Heart left ventricle (tissue), 16 donors: ENCODE measurements at places on chromosomes 1 and 21. TPM values are rescaled to one million over a fixed set of nuclear protein-coding genes. Genes with fewer than 3 reads are reported as not detected.
A peak's percentile ranks its signal among the peaks of the same experiment; 100 is the strongest.

DNA sequence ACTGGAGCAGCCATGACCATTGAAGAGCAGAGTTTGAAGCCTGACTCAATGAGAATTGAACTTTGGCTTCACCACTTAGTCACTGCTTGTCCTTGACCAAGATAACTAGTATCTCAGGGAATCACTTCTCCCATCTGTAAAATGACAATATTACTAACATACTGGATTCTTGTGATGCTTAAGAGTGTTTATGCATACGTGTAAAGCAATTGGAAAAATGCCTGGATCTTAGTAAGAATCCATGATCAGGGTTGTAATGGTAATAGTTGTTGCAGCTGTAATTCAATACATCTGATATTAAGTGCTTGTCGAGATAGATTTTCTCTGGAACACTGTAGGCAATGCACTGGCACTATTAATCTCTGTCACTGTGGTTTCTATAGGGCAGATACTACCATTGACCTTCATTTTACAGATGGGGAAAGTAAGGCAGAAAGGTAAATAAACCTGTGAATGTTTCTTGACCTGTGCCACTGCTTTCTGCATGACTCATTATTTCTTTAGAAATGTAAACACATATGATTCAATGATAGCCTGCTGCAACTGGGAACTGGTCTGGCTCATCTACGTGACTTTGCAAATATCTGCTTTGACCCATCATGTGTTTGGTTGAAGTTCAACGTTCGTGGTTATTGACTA lies 662.5 kb downstream of the PLA2G4A start:
- DNase-seq: no peak
- H3K36me3 ChIP-seq: no peaks in the 10 kb centered on the region
- H3K4me1 ChIP-seq: no peaks in the 10 kb centered on the region
- H3K27me3 ChIP-seq: no peaks in the 10 kb centered on the region
- no peak overlapping the region for H3K27ac ChIP-seq

GRCh38 chr1:208820580-208821212 lies 576.5 kb upstream of the PLXNA2 start:
- no peak overlapping the region for H3K4me3 ChIP-seq
- DNase-seq: no peak
- H3K4me1 ChIP-seq: no peaks in the 10 kb centered on the region
- no peaks in the 10 kb centered on the region for H3K27me3 ChIP-seq

Gene CACHD1
- total RNA-seq: 2.0 TPM

DNA sequence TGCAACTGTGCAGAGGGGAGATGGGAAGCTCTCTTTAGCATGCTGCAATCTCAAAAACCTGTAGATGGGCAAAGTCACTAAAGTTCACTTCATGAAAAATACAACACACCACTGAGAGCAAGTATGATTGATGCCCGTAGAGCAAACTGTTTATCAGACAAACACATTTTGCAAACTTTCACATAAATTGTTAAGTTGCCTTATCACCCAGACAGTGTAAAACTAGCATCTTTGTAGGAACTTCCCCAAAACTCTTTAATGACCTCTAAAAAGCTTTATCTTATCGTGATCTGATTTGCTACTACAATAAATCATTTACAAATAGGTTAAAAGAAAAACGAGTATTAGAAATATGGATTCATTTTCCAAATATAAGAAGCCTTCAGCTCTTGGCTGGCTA lies 391.0 kb downstream of the LMO4 start:
- H3K4me1 ChIP-seq: no peaks in the 10 kb centered on the region
- H3K27ac ChIP-seq: no peak overlapping the region
- no peak for DNase-seq
- no peaks in the 10 kb centered on the region for H3K36me3 ChIP-seq

Gene SGIP1
- 11.4 TPM for total RNA-seq

GRCh38 chr1:18883636-18884418 lies 18.5 kb downstream of the ALDH4A1 start:
- no peaks in the 10 kb centered on the region for H3K27me3 ChIP-seq
- peak; percentile 59 for DNase-seq
- H3K4me3 ChIP-seq: no peak overlapping the region

Gene CD1B
- total RNA-seq: not detected

DNA sequence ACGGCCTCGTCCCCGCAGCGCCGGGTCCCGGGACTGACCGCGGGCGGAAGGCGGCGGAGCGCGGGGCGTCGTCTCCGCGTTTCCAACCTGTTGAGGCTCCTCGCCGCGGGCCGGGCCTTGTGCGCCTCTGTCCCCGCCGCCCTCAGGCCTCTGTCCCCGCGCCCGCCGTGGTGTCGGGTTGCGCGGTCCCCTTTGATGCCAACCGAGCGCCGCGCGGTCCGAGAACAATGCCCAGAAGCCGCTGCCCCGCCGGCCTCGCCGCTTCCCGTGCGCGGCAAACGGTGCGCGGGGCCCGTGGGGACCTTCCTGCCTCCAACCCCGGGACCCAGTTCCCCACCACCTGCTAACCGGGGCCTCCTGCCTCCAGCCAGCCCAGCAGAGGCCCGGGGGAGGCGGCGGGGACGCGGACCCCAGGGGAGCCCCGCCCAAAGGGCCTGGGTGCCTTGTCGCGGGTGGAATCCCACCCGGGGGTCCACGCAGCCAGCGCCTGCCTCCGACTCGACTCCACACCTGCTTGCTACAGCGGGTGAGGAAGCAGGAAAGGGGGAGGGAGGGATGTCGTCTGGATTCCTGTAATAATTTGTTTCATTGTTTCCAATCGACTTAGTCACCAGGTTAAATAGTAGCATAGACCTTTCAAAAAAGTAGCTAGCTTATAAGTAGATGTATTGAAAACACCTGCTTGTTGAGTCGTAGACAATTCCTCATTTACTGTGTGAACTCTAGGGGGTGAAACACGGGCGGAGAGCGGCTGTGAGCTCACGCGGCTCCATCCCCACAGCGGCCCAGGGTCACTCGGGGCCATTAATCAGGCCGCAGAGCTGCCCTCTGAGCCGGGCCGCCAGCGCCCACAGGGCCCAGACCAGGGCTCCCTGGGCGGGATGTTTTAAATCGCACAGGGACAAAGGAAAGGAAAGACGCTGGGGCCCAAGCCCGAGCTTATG lies 1.1 kb downstream of the COL18A1 start:
- H3K27me3 ChIP-seq: no peaks in the 10 kb centered on the region
- peak overlapping the region; percentile 82 for H3K27ac ChIP-seq
- H3K4me3 ChIP-seq: peak overlapping the region; percentile 77
- H3K36me3 ChIP-seq: no peaks in the 10 kb centered on the region

- no peak overlapping the region for H3K27ac ChIP-seq
- H3K4me1 ChIP-seq: no peaks in the 10 kb centered on the region
- no peaks in the 10 kb centered on the region for H3K27me3 ChIP-seq
- no peak overlapping the region for H3K4me3 ChIP-seq
These were observed 6.3 kb downstream of the EXTL1 start for GRCh38 chr1:26027716-26028489.

DNA sequence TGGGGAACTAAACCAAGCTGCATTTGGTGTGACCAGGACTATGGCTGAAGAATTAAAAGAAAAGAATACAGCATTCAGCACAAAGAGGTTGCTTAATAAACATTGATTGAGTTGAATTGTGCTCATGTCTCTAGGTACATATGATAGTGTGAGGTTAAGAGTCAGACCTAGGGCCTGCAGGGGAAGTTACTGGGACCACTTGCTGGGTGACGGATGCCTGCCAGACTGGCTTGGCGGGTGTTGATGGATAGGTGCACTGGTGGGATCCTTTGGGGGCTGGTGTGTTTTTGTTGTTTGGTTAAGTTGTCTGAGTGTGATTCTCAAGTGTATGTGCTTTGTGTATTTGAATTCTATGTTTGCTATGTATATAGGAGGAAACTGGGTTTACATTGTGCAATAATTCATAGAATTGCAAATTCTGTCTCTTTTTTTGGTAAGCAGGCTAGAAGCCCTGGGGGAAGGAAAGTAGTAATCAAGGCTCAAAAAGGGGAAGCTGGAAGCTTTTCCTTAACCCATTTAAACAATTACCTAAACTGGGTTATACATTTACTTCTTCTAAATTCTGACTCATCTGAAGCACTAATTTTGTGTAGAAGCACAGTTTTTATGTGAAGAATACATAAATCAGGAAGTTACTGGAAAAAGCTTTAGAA lies 1.8 kb downstream of the CD101 start:
- no peaks in the 10 kb centered on the region for H3K36me3 ChIP-seq
- H3K27ac ChIP-seq: no peak overlapping the region
- no peaks in the 10 kb centered on the region for H3K4me1 ChIP-seq
- no peak overlapping the region for H3K4me3 ChIP-seq
- no peak for DNase-seq

DNA sequence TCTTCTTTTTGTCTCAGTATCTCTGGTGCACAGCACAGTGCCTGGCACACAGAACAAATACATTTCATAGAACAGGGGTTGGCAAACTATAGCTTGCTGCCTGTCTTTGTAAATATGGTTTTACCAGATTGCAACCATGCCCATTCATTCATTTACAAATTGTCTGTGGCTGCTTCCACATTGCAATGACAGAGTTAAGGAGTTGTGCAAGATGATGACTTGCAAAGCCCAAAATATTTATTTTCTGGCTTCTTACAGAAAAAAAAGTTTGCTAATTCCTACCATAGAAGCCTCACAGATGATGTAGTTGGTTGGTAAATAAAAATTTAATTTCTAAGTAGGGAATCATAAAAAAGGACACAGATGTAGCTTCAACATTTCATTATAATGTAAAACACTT lies 11.2 kb upstream of the HMGB4 start:
- H3K4me1 ChIP-seq: no peaks in the 10 kb centered on the region
- no peak for DNase-seq
- H3K27ac ChIP-seq: no peak overlapping the region
- no peak overlapping the region for H3K4me3 ChIP-seq
- no peaks in the 10 kb centered on the region for H3K36me3 ChIP-seq
- peaks cover 6% of the 10 kb centered on the region for H3K27me3 ChIP-seq

Gene SERPINC1
- total RNA-seq: not detected

Gene REG4
- total RNA-seq: not detected
